Naive B cell (primary cell): ENCODE measurements at places on chromosomes 2 and 18.

GRCh38 chr18:36186461-36187192, 670 bp upstream of the MOCOS start:
- DNase-seq = no peak

- no peak for DNase-seq
Measured at GRCh38 chr18:43917520-43917919, 640.2 kb upstream of the SYT4 start.

- no peak for DNase-seq
Measured at GRCh38 chr2:229445501-229446211, 174.6 kb upstream of the PID1 start.

DNA sequence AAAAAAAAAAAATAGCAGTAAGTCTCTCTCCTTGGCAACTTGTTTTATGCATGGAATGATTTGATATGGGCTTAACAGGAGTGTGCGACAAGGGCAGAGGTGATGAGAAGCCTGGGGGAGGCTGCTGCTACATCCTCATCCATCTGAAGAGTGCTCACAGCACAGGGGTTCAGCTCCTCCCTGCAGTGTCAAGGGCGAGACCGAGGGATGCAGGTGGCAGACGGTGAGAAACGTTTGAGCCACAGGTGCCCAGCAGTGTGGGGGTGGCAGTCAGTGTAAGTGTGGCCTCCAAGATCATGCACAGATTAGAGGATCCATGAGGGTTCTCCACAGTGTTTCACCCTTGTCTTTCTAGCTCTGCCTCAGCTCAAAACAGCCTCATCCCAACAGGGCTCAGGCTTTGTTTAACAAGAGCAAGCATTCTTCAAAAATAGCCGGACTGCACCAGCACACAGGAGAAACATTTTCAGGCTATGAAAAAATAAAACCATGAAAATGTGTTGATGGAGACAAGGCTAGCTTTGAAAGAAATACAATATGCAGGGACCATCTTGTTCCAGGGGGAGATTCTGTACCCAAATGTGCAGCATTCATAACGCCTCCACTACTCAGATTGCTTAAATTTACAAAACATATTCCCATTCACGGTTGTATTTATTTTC, 324.5 kb upstream of the MYT1L start:
- no peak for DNase-seq

- no peak for DNase-seq
Measured at GRCh38 chr2:74221091-74221490, 22.7 kb downstream of the MTHFD2 start.

DNA sequence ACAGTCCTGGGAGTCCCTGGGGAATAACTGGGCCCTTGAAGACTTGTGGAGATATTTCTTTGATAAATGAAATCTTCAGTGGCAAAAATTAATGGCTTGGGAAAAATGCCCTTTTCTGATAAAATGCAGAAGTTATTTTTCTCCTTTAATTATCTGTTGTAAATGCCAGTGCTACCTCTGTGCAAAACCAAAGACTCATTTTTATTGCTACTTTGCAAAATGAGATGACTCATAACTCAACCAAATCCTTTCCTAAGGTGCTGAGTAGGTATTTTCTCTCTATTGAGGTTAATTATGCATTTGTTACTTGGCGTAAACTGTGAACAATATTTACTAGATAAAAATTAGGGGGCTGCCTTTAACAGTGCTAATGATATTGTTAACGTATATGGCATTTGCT, 163.9 kb downstream of the DOK6 start:
- DNase-seq = no peak

DNA sequence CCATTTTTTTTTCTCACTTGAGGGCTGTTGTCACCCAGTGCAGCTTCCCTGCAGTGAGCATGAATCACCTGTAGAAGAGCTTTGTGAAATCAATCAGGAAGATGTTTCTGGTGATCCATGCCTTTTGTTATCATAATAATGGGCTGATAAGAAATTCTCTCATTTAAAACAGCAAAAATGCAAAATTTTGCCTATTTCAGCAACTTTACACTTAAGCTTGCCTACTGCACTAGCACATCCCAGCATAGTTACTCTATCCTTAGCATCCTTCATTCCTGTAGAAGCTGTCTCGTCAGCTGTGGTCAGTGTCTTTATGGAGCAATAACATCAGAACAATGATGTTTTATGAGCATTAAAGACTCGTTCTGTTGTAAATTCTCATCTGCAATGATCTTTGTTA, 178.6 kb upstream of the ZNF804A start:
- DNase-seq = no peak

GRCh38 chr2:109131777-109132176, 2.8 kb downstream of the SH3RF3 start:
- DNase-seq = no peak

- no peak for DNase-seq
Measured at GRCh38 chr2:197181491-197181890, 129.1 kb downstream of the ANKRD44 start.

DNA sequence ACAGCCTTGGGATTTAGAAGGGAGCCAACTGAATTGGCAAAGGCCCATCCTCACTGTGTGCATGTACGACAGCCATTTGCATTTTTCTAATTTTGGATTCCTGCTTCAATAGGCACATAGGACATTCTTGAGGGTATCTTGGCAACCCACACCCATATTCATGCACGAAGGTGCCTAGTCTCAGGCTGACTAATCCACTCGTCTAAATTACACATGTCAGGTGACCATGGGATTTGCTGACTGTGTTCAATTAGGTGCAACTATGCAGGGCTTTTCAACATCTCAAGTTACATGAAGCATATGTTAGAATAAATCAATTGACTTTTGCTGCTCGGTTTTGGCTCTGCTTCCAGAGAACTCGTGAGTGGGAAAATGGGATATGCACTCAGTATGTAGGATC, 249.7 kb downstream of the SP3 start:
- no peak for DNase-seq

DNA sequence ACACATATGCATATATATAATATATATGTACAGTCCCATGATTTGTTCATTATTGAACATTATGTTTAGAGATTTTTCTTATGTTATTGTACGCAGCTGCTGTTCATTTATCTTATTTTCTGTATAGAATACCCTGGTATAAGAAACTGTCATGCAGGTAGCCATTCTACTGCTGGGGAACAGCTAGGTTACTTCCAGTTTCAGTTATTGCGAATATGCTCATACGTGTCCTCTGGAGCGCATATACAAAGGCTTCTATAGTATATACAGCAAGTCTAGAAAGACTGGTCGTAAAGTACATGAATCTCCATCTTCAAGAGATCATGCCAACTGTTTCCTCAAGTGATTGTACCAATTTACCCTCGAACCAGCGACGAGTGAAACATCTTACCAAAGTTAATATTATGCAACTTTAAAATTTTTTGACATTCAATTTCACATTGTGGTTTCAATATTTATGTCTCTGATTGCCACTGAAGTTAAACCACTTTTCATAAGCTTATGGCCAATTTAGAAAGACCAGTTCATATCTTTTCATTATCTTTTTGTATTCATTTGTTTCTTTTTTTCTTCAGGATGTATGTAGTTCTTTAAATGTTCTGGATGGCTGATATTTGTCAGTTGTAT, 53.5 kb downstream of the RDH14 start:
- no peak for DNase-seq

DNA sequence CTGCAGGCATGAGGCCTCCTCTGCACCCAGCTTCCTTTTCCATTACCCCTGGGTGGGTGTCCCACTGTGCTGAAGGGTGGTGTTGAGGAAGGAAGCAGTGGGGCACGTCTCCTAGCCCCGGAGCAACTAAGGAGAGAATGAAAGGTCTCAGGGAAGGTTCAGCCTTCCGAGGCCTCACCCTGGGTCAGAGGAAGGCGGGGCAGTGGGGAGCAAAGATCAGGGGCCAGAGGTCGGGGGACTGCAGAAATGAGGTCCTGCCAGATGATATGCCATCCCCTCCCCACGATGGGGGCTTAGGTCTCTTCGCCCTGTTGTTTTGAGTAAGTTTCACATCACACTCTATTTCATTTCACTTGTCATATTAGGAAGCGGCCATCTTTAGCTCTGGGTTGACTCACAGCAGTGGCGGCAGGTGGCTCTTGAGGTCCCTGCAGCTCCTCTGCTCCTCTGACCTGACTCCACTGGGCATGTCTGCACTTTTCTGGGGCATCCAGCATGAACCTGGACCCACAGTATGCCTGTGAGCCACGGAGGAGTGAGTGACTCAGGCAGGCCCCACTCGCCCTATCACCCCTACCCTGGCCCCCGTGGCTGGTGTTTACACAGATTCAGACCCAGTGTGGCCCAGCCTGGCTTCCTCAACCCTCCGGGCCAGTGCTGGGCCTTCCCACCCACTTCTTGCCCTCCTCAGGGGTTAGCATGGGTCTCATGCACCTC, 153.7 kb upstream of the SMAD2 start:
- no peak for DNase-seq
